ENCODE measurements at places on chromosomes 7 and 10. TPM values are rescaled to one million over a fixed set of nuclear protein-coding genes. Genes with fewer than 3 reads are reported as not detected.

GRCh38 chr7:141113131-141113530, 39.3 kb downstream of the TMEM178B start:
- no peak for DNase-seq

- no peak for DNase-seq
These were observed 289.7 kb downstream of the FRMD4A start for GRCh38 chr10:14040787-14041631.

GRCh38 chr10:14016011-14016536, 314.6 kb downstream of the FRMD4A start:
- no peak for DNase-seq

- peak; percentile 83 for DNase-seq
These were observed 66.1 kb upstream of the AQP1 start for GRCh38 chr7:30845426-30846135.

- DNase-seq = peak; percentile 34
These were observed 105.7 kb downstream of the ST8SIA6 start for GRCh38 chr10:17348501-17349349.

DNA sequence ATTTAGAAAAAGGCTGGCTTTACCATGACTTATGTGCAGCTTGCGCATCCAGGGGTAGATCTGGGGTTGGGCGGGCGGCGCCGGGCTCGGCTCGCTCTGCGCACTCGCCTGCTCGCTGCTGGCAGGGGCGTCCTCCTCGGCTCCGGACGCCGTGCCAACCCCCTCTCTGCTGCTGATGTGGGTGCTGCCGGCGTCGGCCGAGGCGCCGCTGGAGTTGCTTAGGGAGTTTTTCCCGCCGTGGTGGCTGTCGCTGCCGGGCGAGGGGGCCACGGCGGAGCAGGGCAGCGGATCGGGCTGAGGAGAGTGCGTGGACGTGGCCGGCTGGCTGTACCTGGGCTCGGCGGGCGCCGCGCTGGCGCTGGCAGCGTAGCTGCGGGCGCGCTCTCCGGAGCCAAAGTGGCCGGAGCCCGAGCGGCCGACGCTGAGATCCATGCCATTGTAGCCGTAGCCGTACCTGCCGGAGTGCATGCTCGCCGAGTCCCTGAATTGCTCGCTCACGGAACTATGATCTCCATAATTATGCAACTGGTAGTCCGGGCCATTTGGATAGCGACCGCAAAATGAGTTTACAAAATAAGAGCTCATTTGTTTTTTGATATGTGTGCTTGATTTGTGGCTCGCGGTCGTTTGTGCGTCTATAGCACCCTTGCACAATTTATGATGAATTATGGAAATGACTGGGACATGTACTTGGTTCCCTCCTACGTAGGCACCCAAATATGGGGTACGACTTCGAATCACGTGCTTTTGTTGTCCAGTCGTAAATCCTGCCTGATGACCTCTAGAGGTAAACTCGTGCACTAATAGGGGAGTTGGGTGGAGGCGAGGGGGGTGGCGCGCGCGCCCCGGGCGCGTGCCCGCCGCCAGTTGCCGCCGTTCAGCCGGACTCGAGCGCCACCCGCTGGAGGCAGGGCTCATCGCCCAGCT, at the start of gene HOXA5:
Gene HOXA5 (minus strand): TSS at position 659 of the 927 bp plus-strand sequence. CDS start 74 bp downstream, at position 585.
- no peak for DNase-seq

DNA sequence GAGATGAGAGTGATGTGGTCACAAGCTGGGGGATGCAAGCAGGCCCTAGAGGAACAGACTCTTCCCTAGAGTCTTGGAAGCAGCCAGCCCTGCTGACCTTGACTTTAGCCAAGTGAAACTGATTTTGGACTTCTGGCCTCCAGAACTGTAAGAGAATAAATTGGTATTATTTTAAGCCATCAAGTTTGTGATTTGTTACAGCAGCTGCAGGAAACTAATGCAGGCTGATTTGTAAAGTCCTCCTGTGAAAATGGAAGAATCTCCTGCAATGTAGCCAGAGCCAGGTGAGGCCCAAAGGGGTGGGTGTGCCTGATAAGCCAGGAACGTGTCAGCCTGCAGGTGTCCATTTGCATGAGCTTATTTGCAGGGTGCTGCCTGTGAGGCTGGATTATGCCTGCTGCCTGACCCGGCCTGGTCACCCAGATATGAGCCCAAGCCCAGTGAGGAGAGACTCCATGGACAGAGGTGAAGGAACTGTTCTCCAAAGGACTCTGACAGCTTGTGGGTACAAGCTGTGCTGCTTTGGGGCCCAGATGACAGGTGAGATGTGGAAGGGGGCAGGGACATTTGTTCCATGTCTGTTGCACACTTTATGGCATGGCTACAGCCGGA, 24.6 kb upstream of the PLEKHA1 start:
- no peak for DNase-seq

GRCh38 chr10:30433306-30433729, 666 bp upstream of the MAP3K8 start:
- DNase-seq = peak; percentile 83

- DNase-seq = no peak
These were observed 207.2 kb downstream of the PARD3 start for GRCh38 chr10:34607894-34608293.

DNA sequence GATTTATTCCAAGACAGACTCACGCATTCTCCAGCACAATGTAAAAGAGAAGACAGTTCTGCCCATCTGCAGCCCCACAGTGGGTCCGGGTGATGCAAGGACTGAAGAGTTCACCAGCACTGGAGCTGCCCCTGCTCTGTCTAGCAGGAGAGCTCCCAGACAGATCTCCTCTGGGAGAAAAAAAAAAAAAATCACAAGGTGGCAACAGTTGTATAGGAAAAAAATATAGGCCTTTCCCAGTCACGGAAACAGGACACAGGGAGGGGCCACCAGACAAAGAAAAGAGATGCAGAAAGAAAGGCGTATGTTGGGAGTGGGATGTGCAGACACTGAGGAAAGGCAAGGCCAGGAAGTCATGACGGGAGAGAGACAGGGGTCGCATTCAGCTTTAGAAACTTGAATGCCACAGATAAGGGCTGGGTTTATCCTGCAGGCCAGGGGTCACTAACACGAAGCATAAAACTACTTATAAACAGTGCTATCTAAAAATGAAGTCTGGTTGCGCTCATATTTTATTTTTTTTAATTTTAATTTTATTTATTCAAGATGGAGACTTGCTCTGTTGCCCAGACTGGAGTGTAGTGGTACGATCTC, 54.1 kb downstream of the FAM171A1 start:
- DNase-seq = no peak

DNA sequence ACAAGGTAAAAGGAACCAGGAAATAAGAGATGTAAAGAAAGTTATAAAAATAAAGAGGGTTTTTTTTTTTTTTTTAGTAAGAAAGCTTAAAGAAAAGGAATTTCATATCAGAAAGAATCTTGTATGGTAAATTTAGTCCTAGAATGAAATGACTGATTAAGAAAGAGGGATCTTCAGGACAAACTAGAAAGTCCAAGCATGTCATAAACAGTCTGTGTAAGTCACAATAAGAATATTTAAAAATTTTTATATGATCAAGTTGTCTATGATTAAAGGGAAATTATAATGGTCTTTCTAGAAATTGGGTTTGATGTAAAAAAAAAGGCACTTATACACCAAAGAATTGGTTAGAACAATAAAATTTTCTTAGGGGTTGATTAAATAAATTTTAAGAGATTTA, 289.5 kb downstream of the XPNPEP1 start:
- no peak for DNase-seq

Gene COBL
- polyA plus RNA-seq = 3.6 TPM

Gene ZC3HAV1L
- polyA plus RNA-seq = 27.9 TPM

Gene CCDC146
- polyA plus RNA-seq = 16.1 TPM

Gene HOXA13
- polyA plus RNA-seq = not detected

Gene SYCE1
- 0.21 TPM for polyA plus RNA-seq

Gene CUZD1
- polyA plus RNA-seq = 1.7 TPM

Gene GATA3
- 2.2 TPM for polyA plus RNA-seq

Measured in left lung (tissue), 14 donors.